ENCODE measurements at places on chromosomes 5 and 9. TPM values are rescaled to one million over a fixed set of nuclear protein-coding genes. Genes with fewer than 3 reads are reported as not detected.

- DNase-seq, result no peak
These were observed 35.6 kb upstream of the N4BP3 start for GRCh38 chr5:178077751-178078150.

DNA sequence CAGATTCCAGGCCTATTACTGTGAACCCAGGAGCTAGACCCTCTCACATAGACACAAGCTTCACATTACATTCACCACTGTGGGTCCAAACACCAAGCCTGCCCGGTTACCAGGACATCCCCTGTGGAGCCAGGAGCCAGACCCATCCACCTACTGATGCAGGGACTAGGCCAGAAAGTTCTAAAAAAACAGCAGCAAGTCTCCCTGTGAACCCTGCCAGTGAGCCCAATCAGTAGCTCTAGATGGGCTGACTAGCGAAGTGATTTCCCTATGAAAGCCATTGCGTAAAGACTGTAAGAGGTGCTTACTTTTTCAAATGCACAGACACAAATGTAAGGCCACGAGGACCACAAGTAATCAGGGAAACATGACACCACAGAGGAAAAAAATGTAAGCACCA, 352.3 kb downstream of the TMEM161B start:
- DNase-seq, result no peak

DNA sequence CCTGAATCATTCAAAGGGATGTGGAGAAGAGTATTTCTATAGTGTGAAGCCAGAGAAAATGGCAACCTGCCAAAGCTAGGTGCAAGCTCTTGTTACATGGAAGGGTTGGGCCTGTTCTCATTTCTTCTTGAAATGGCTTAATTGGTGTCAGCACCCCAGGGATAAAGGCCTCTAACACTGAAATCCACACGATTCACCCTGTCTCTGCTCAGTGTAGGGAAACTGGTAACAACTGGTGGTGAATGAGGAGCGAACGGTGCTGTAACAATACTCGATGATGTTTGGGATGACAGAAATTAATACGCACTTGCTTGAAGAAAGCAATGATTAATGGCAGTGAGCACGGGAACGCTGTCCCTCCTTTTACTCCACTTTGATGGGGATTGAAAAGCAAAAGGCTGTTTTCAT, 16.2 kb downstream of the PBX3 start:
- DNase-seq, result no peak

DNA sequence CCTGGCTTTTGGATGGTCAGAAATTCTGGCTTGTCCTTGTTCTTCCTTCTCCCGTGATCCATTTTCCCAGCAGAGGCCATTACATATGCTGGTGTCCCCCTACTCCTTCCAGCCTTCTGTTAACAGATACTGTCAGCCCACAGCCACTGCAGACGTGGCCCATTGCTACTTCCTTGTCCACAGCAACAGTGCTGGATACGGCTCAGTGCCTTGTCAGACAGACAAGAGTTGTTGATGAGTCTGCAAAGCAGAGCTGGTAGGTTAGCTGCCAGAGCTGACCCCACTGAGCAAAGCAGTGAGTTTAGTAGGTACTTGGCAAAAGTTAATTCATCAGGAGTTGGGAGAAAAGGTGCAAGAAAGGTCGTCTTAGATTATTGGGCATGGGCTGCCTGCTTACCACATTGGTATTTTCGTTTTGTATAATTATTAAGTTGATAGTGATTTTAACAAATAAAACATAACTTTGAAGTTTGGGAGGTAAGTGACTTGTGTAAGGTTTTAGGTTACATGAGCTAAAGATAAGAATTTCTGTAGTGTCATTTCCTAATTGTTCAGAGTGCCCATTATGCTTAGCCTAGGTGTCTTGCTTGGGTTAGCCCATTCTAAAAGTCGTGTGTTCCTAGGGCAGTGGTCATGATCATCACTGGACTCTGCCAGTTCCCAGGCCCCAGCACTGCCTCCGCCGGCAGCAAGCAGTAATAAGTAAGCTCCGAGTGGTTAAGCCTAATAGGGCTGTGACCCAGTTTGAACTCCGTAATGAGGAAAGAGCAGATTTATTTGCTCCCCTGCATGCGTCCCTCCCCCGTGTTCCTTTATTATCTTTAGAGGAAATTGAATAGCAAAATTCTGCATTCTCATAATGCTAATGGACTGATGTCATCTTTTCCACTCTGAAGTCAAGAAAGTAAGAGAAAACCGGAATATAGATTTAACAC, 292.0 kb downstream of the FANCC start:
- DNase-seq, result peak; percentile 77

GRCh38 chr5:150035139-150035895, 34.8 kb downstream of the HMGXB3 start:
- no peak for DNase-seq

DNA sequence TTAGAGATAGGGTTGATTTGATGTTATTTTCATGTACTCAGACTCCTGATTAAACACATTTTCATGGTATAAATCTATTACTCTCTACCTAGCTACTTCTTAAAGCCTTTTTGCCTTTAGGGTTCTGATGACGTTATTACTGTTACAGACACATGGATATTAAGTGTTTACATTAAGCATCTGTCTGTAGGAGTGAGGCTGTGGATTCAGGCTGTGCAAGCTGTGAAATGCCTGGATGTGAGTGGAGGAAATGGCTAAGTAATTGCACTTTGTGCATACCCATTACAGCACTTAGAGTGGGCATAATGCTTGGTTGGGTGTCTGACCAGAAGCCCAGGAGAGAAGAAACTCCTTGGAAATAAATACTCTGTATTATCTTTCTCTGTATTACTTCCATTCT, 186.8 kb downstream of the SNX18 start:
- no peak for DNase-seq

- DNase-seq, result no peak
These were observed 2.9 kb upstream of the SLC4A9 start for GRCh38 chr5:140356853-140357725.

DNA sequence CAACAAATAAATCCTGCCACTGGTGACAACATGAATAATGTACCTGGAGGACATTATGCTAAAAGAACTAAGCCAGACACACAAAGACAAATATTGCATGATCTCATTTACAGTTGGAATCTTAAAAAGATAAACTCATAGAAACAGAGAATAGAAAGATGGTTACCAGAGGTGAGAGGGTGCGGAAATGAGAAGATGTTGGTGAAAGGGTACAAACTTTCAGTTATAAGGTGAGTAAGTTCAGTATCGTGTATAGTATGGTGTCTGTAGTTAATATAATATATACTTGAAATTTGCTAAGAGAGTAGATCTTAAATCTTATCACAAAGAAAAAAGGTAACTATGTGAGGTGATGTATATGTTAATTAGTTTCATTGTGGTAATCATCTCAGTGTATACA, 63.3 kb downstream of the PRRC1 start:
- no peak for DNase-seq

DNA sequence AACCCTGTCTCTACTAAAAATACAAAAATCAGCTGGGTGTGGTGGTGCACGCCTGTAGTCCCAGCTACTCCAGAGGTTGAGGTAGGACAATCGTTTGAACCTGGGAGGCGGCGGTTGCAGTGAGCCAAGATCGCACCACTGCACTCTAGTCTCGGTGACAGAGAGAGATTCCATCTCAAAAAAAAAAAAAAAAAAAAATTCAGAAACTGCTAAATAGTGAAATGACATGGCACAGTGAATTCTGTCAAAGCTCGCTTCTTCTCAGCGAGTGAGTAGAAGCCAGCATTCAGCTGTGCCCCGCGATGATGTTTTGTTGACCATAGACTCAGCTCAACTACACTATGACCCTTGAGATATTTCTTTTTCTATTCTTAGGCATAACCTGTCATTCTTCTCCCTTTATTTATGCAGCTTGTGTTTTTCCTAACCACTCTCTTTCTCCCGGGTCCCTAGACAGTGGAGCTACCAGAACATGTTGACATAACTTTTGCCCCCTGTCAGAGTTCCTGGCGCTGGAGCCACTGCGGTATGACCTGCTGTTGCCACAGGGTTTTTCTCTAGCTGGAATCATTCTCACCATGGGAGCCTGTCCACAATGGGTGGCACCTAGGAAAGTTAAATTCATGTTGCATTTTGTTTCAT, 13.5 kb upstream of the IQGAP2 start:
- no peak for DNase-seq

DNA sequence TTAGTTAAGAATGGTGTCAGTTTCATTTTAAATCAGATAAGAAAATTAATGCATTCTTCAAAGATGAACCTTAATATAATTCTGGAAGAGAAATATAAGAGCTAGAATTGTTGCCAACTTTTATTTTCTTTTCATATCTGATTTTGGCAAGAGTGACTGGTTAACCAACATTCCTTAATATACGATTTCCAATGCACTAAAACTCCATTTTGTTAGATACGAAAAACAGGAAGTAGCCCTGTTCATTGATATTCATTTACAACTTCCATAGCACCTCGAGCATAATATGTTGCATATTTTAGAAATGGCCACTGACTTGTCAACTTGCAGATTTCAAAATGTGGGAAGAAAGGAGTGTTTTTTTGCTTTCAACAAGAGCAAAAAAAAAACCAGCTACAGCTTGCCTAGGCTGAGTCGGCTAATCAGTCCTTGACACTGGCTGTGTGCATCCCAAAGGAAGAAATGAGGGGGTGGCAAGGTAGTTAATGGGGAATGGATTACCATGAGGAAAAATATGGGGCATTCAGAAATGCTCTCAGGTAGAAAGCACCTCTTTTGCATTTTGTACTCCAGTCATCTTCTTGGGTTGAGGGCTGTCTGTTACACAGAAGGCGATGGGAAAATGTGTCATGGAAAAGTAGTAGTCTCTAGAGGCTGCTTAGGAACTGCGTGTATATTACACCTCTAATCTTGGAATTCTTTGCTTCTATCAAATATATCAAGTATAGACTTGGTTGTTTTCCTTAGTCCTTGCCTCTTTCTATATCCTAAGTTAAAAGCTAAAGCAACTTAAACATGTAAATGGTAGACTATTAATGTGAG, 3.9 kb downstream of the MAP3K1 start:
- no peak for DNase-seq

DNA sequence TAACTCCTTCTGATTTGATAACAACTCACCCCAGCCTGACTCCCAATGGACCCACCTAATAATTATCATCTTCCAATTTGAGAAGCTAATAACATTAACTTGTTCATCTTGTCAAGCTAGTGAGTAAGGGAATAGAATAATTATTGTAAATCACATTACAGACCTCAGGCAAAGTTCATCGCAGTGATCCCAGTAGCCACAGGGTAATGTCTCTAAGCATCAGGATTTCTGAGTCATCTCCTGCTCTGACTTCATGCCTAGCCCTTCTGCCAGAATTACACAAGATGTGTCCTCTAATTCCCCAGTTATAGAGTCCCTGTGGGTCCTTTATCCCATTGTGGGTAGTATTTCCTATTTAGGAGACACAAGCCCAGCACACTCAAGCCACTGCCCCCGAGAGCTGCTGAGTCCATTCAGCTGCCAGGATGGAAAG, 365.7 kb downstream of the DEPDC1B start:
- no peak for DNase-seq

- no peak for DNase-seq
These were observed 16.2 kb downstream of the BTF3 start for GRCh38 chr5:73514418-73514817.

DNA sequence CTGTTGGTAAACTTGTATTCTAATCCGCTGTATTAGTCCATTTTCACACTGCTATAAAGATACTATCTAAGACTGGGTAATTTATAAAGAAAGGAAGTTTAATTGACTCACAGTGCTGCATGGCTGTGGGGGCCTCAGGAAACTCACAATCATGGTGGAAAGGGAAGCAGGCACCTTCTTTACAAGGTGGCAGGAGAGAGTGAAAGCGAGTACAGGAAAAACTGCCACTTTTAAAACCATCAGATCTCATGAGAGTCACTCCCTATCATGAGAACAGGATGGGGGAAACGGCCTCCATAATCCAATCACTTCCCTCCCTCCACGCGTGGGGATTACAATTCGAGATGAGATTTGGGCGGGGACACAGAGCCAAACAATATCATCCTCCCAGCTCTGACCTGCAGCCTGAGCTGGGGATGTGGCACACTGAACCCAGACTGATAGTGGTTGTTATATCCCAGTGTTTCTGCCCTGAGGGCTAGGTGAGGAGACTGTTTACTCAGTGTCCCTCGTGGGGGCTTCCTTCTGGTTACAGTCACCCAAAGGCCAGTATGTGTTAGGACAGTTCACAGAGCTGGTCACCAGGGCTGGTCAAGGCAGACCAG, 488.3 kb downstream of the KDM4C start:
- no peak for DNase-seq

DNA sequence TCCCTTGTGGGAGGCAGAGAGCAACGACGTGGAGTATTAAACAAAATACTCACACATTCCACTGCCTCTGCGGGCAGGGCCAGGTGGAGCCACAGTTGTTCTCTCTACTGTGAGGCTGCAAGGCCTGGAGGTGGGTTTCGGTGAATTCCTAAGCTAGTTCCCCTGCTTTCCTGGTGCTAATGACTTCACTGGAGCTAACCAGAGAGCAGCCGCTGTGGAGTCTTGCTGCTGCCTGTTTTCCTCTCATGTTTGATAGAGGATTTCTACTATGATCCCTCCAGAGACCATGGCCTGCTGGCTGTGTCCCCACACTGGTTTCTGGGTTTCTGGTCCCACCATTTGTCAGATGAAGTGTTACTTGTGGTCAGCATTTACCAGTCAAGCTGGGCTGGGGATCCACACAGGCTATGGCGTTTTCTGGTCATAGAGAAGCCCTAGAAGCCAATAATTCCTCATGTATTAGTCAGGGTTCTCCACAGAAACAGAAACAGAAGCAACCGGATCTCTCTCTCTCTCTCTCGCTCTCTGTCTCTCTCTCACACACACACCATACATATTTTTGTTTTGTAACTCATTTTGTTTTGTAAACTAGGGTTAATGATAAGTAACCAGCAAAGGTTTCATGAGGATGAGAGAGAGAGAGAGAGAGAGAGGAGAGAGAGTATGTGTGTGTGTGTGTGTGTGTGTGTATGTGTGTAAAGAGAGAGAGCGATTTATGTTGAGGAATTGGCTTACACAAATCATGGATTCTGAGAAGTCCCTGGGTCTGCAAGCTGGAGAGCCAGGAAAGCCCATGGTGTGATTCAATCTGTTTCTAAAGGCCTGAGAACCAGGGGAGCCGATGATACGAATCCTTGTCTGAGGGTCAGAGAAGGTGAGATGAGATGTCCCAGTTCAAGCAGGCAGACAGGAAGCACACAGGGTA, 403.0 kb downstream of the GADD45G start:
- DNase-seq, result no peak

Gene SLC6A18
- not detected for total RNA-seq

Gene C9
- total RNA-seq, result not detected

Gene KIAA0825
- total RNA-seq, result 2.4 TPM

Gene MAMDC4
- total RNA-seq, result 4.5 TPM

Gene ANKRD34B
- not detected for total RNA-seq

Gene FOXD4L5
- not detected for total RNA-seq

Gene RNF224
- not detected for total RNA-seq
